ENCODE measurements at places on chromosomes 2 and 18.

- DNase-seq, result no peak
Observed at GRCh38 chr2:26709323-26710110, 17.0 kb downstream of the KCNK3 start.

DNA sequence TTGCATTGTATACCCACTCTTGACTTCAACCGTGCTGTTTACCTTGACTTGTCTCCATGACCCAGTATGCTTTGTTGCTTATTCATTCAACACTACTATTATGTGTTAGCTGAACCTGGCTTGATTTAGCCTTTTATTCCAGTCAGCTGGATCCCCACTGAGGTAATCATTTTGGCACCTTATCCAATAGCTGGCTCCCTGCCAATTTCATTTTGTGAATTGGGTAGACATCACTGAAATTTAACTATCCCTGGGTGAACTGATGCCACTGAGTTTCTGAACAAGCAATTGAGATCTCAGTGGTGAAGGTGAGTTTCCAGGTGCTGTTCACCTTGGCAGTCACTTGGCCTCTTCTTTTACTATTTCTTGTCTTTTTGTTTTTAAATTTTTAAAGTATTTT is 584.3 kb downstream of the ADCYAP1 start:
- no peak for DNase-seq

GRCh38 chr2:61726456-61727209 is 127.2 kb downstream of the FAM161A start:
- DNase-seq, result peak; percentile 5

- DNase-seq, result no peak
Observed at GRCh38 chr2:216936954-216937357, 77.1 kb upstream of the TNP1 start.
